ENCODE measurements at places on chromosomes 3 and 15.

DNA sequence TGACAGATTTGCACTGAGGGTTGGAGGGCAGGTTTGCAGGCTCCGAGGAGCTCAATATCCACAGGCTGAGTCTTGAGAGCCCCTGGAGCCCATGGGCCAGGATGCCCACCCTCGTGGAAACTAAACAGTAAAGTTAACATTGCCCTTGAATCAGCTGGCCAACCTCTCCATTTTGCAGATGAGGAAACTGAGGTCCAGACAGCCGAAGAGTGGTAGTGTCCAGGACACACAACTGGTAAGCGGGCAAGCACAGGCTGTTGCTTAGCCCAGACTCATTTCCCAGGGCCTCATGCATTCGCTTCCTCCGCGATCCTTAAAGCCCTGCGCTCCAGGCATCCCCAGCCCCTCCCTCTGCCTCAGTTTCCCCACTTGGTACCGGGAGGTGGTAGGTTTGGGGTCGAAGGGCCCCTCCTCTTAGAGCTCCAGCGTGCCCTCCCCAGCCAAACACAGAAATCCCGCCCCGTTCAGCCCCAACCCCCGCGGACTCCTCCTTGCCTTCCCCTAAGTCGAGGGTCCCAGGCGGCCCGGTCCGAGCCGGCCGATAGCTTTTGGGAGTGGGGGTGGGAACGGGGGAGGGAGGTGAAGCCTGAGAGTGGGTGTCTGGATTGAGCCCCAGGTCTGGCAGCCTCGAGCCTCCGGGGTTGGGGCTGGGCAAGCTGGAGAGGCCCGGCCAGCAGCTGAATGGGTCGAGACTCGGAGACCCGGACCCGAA is 3.5 kb downstream of the PTH1R start:
- no peak for DNase-seq

- no peak for DNase-seq
Measured at GRCh38 chr15:101161656-101162055, 90.2 kb downstream of the CHSY1 start.

DNA sequence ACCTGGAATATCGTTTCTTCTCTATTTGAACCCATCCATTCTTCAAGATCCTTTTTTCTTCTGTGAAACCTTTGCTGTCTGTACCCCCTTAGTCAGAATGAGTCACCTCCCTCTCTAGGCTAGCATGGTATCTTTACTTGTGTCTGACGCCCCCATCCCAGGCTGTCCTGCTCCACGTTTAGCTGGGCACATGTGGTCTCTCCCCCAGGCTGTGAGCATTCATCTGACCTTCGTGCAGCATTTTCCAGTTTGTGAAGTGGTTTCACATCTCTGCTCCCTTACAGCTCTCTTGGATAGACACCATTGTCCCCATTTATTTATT is 14.3 kb upstream of the TLE3 start:
- no peak for DNase-seq

DNA sequence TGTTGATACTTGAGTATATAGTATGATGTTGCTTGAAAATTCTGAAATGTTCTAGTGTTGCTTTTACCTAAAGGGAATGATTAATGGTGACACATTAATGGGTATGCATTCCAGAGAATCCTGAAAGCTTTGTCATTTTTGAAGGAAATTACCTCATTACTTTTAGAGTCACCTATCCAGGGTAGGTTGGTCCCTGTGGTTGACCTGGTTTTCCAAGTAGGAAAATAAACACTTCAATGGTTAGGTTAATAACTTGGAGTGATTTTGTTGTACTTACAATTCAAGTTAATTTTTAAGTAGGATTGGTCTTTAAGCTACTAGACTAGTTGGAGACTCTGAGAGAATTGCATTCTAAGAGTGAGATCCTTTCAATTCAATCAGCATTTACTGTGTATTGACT is 31.0 kb downstream of the MITF start:
- DNase-seq, result no peak

- no peak for DNase-seq
Measured at GRCh38 chr15:69920221-69920620, 177.5 kb downstream of the TLE3 start.

GRCh38 chr3:61761694-61762430 is 200.5 kb downstream of the PTPRG start:
- no peak for DNase-seq

DNA sequence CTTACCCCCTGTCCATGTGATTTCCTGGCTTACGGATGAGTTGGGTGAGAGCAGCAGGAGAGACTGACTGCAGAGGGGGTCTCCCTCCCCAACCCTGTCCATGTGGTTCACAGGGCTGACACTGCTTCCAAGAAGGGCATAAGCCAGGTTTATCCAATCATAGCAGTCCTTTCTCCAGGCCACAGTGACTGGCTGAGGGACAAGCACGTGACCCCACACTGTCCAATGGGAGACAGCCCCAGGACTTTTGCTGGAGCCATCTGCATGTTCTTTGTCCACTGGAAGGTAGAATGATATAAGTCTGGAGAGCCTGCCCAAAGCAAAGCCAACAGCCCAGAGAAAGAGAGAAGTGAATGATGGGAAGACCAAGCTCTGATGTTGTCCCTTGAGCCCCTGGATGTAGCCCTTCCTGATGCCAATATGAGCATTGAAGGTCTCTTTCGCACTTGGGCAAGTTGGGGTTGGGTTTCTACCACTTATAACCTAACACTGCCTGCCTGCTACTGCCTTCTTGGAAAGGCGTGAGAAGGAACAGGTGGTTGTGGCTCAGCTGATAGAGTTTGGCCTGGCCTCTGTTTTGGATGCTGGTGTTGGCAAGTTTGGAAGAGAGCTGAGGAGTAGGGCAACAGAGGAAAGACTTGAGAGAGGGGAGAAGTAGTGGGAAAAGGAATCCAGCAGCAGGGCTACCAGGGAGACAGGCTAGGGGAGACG is 41.3 kb upstream of the GRIP2 start:
- DNase-seq, result no peak

DNA sequence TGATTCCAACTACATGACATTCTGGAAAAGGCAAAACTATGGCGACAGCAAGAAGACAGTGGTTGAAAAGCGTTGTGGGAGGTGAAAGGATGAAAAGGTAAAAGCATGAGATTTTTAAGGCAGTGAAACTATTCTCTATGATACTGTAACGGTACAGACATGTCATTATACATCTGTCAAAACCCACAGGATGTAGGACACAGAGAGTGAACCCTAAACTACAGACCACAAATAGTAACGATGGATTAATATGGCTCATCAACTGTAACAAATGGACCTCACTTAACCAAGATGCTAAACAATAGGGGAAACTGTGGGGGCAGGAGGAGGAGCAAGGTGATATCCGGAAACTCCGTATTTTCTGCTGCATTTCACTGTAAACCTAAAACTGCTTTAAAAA is 39.1 kb downstream of the MYO9A start:
- no peak for DNase-seq

DNA sequence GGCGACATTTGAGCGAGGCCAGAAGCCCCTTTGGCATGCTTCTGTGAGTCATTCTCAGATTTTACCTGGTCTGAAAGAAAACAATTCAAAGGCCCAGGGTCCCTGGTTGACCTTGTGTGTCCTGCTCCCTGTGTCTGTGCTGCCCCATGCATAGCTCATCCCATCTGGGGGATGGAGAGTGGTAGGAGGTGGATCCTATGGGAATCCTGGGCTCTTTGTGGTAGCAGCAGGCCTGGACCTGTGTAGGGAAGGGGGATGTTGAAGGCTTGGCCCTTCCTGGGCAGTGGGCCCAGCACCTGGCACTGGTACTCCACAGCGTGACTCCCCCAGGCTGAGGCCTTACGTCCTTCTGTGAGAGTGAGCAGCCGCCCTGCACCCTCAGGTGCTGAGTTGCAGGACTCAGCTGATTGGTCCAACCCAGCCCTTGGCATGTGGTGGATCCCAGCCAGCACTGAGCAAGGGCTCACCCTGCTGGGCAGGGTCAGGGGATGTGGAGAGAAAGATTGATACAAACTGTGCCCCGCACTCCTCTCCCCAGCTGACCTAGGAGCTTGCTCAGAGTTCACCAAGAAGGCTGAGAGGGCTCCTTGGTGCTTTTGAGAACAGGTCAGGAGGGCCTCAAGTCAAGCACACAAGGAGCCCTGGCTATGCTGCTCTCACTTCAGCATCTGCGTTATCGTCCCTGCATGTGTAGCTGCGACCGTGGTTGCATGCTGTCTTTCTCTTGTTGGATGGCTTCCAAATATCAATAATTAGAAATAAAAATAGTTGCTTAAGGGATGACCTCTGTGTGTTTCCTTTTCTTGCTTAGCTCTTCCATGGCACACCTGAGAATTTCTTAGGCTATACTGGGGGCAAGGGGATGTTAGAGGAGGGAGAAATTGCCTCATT is 21.4 kb upstream of the JMJD7 start:
- no peak for DNase-seq

GRCh38 chr3:172648747-172649146 is 62.1 kb downstream of the NCEH1 start:
- no peak for DNase-seq

- no peak for DNase-seq
Measured at GRCh38 chr3:63228087-63228486, 50.0 kb upstream of the SYNPR start.

All from stimulated activated naive CD4-positive, alpha-beta T cell (primary cell).